ENCODE measurements at places on chromosomes 6 and 20. TPM values are rescaled to one million over a fixed set of nuclear protein-coding genes. Genes with fewer than 3 reads are reported as not detected.

Gene PPP2R5D
- 52.4 TPM for total RNA-seq

Gene PGBD1
- 7.6 TPM for total RNA-seq

DNA sequence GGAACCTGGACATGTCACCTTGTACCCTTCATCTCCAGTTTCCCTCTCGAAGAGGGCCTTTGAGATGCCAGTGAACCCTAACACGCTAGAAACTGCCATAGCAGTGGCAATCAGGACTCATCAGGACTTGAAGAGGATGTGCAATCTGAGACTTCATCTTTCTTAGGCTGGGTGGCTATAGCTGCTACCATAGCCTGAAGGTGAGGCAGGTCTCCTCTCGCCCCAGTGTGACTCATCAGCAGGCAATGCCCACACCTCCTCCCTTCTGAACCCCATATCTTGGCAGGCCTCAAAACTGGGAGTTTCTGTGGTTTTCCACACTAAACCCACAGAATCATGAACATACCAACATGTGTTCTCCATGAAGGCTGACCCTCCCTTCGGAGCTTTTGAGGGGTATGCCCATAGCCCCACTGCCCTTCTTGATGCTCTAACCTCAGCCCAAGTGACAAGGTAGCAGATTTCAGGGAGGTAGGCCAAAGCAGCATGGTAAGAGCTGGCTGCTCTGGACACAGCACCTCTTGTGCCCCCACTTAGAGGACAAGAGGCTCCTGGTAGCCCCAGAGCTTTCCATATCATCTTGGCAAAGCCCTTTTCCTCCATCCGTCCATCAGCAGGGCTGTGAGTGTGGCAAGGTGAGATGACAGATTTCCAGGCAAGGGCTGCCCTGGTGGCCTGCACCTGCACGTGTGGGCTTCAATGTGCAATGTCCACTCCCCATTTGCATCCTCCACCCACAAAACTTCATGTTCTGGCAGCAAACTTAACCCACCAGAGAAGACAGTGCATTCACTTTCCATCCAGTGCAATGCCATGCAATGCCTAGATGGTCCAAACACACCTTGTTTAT, 2.6 kb downstream of the BLCAP start:
- DNase-seq: no peak

GRCh38 chr6:150499882-150500312, 99.8 kb upstream of the PLEKHG1 start:
- no peak for DNase-seq

- no peak for DNase-seq
Measured at GRCh38 chr6:148547110-148547509, 199.7 kb upstream of the UST start.

- DNase-seq: no peak
Measured at GRCh38 chr6:145090801-145091585, 644.3 kb downstream of the EPM2A start.

DNA sequence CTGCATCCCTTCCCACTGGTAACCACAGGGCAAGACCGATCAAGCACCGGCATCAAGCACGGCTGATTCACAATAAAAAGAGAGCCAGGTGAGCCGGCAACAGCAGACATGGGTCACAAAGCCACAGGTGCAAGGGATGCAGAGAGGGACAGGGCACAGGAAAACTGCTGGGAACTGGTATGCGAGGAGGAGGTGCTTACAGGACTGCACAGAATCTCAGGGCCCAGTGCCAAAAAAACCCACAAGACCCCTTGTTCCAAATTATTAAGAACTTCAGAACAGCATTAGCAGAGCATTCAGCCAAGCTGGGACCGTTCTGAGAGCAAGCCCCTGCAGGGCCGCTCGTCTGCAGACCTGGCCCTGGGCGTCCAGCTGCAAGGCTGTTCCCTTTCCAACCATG, 35.4 kb downstream of the BFSP1 start:
- DNase-seq: no peak

DNA sequence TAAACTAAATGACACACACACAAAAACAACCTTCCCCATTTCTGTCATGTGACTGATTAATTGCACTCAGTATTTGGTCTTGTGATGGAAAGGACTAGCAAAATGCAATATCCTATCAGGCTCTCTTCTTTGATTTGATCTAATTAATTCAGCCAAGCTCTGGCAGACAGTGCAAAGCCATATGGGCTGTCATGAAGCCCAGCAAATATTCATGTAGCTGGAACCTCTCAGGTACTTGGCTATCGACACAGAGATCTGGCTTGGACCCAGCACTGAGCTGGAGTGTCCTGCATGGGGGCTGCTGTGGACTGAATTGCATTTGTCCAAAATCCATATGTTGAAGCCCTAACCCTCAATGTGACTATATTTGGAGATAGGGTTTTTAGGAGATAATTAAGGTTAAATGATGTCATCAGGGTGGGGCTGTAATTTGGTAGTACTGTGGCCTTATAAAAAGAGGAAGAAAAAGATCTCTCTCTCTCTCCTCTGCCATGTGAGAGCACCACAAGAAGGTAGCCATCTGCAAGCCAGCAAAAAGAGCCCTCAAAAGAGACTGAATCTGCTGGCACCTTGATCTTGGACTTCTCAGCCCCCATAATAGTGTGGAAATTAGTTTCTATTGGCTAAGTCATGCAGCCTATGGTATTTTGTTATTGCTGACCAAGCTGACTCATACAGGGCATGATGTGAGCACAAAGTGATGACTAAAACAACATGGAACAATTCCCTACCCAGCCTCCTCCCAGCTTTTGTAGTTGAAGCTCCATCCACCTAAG, 77.1 kb downstream of the STMND1 start:
- DNase-seq: no peak

GRCh38 chr6:86707545-86708120, 229.7 kb upstream of the HTR1E start:
- DNase-seq: no peak

Gene WFDC6
- total RNA-seq: not detected

Data from H1 (cell line).